CD4-positive, alpha-beta T cell treated with Interleukin-12 subunit alpha and Interleukin-12 subunit beta, for 1 hour (primary cell): ENCODE measurements at places on chromosomes 1 and 21.
A peak's percentile ranks its signal among the peaks of the same experiment; 100 is the strongest.

- DNase-seq, result no peak
These were observed 56.5 kb downstream of the WLS start for GRCh38 chr1:68175621-68176398.

- DNase-seq, result no peak
These were observed 167.7 kb downstream of the ACTL8 start for GRCh38 chr1:17922833-17923232.

- no peak for DNase-seq
These were observed 12.4 kb downstream of the C1orf116 start for GRCh38 chr1:207020065-207020708.

DNA sequence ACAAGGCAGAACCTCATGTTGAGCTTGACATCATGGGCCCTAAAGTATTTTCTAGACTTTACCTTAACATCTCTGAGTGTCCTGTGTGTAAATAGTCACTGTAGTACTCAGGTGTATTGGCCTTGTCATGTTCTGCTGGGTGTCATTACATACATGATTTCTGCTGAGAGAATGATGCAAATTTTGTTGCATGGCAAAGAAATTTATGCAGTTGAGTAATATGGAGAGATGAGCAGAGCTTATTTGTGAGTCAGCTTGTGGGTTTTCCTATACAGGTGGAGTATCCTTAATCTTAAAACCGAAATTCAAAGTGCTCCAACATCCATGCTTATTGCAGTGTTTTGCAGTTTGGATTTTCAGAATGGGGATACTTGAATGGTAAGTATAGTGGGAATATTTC lies 36.6 kb downstream of the RGL1 start:
- no peak for DNase-seq

DNA sequence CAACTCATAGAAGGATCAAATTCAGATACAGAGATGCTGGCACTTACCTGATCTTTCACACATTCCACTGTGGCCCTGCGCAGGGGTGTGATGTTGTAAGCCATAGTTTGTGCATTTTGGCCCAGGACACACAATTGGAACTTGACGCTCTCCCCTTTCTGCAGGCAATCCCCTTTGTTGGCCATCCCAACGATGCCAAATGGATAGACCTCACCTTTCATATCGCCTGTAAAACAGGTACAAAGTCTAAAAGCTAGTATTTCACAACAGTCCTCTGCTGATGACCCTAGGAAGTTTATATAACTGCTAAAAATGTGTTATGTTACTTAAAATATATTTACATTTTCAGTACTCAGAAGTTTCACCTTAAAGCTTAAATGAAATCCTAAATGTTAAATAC lies 3.9 kb upstream of the NRAS start:
- no peak for DNase-seq

- no peak for DNase-seq
These were observed 5.6 kb upstream of the DSCAM start for GRCh38 chr21:40852563-40852962.

DNA sequence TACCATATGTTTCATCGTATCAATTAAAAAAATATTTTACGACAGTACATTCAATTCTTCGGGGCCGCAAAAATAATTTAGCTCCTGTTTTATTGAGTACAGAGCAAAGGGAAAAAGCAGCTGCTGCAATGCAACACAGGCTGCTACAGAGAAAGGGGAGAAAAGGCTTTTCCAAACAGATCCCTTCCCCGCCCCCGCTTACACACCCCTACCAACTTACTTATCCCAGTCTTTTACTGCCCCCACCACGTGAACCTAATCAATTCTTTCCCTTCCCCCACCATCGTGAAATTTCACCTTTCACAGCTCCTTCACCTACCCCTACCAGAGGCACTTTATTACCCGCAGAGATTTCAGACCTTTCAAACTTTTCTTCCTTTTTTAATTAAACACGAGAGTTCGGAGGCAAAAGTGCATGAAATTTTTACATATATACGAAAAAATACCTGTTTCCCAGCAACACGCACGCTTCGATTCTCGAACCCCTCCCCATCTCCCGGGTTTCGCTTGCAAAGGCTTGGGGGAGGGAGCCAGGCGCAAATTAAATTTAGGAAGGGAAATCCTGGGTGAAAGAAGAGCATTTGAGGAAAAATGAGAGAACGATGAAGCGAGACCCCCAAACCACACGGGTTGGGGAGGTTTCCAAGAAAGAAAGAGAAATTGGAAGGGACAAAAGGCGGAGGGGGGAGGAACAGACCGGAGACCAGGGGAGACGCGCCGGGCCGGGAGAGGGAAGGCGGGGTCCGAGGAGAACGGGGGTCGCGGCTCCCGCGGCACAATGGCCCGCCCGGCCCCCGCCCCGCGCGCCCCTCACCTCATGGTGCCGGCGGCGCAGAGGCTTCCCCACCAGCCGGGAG lies 823 bp downstream of the ENAH start:
- DNase-seq, result no peak

DNA sequence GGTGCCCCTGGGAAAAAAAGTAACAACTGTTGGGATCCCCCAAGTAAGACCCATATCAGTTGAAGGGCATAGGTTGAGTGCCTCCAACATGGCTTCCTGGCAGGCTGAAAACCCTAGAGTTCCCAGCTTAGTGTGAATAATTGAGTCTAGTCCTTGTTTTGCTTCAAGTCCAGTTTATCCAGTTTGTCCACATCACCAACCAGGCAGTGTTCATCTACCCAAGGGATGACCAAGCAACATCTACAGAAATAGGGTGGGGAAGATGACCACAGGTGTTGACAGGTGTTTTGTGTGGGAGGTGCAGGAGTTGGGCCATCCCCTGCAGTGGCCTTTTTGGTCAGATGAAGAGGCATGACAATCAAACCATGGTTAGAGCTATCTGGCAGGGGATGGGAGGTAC lies 54.3 kb upstream of the ERO1B start:
- no peak for DNase-seq

DNA sequence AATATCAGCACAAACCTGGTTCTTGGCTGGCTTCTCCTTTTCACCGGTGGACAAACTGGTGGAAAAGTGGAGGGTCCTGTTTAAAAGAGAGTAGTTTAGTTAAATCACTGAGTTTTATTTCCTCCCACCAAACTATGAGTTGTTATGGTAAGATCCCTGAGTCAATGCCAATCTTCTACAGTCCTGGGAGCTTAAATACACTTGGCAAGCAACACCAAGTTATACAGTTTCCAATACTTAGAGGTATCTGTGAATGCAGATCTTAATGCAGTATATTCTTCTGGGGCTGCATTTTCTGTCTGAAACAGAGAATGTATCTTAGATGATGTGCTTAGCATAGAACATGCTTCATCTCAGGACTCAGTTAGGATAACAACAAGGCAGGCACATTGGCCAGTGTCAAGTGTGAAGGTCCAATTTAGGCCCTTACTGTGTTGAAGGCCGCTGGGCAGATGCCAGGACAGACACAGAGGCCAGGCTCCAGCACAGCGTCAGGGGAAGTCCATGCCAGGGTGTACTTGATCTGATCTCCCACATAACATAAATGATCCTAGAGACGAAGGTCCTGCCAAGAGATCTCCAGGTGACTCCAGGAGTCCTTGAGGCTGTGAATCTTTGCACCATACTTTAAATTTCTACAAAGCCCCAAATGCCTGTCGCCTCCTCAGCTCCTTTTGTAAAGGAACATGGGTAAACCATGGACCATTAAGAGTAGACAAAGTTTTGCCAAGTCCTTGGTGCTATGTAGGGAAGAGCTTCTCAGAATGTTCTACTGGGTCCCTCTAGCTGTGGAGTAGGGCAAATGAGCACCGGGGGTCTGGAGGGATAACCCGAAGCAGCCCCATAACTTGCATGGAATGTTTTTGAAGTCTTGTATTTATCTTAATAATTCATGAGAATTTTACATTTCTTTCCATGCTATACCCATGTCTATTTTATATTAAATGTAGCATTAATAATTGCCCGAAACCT lies 76.8 kb downstream of the KCNJ15 start:
- DNase-seq, result no peak

DNA sequence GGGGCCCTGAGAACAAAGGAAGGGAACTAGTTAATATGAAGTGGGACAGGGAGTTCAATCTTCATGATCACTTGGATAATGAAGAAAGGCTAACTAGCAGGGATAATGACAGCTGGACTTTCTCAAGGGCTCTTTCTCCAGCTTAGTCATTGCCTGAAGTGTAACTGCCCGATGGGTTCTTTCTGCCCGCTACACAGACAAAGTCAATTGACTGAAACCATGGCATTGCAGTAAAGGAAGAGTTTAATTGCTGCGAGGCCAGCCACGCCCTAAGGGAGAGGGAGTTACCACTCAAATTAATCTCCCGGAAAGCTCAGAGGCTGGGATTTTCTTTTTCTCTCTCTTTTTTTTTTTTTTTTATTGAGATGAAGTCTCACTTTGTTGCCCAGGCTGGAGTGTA lies 16.6 kb upstream of the SLC2A5 start:
- DNase-seq, result no peak

DNA sequence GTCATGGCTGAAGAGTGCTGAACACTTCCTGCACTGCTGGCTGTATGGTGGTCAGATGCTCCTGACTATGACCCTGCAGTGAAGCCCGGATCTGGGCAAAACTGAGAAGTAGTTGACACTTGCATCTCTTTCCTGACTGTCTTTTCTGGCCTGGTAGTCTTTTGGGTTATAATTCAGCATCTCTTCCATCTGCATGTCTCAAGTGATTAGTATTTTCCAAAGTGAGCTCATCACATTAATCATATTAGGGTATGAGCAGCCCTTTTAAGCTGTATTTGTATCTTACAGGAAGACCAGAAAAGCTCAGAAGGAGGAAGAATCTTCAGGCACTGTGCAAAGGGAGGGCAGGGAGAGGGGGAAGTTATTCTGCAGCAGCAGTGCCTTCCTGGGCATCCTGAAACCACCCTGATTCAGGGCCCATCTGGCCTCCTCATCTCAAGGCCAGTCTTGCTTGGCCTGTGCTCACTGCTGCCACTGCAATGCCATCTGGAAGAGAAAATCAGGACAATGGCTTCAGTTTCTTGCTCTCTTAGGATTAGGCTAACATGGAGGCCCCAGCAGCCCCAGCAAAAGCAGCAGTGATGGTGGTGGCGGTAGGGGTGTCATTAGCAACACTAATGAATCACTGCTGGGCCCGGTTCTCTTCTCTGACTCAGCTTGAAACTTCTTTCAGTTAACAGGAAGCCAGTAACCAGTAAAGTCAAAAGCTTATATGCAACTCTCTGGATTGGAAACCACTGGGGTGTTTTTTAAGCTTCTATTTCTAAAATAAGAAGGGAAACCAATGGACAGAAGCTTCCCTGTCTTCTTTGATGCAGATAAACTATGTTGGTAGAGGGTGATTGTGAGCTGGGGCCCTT lies 63.3 kb upstream of the WDR26 start:
- DNase-seq, result peak; percentile 37

DNA sequence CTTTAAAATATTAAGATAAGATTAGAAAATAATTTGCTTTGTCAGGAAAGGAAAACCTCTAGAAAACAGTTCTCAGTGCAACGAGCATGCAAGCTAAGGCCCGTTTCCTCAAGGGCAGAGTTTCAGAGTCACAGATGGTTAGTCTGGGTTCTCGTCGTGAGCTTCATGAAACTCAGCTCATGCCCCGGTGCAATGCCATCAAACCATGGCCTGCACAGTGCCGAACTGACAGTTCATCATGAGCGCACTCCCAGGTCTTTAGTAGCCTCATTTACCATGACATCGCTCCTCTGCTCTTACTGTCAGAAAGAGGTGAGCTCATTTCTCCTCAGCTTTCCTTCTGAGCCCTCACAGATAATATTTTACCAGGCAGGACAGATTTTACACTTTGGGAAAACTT lies 319.2 kb downstream of the NTNG1 start:
- no peak for DNase-seq

- DNase-seq, result no peak
These were observed 141.3 kb downstream of the ASTN1 start for GRCh38 chr1:177023249-177023648.

DNA sequence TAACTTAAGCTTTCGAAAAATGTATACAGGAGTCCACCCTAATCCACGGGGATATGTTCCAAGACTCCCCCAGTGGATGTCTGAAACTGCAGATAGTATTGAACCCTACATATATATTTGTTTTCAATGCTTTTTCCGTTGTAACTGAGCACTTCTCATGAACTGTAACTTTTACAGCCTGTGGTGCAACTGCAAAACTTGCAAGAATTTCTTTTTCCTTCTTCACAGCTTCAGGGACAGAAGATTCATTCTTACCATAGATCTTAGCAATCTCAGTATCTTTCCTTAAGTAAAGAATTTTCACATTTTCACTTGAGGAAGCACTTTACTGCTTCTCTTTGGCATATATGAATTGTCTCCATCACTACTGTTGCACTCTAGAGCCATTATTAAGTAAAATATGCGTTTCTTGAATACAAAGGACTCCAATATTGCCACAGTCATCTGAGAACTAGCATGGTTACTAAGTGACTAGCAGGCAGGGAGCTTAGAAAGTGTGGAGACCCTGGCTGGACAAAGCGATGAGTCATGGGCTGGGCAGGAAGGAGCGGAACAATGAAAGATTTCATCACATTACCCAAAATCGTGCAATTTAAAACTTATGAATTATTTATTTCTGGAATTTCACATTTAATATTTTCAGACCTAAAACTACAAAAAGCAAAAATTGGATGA lies 14.1 kb downstream of the DPYD start:
- no peak for DNase-seq

DNA sequence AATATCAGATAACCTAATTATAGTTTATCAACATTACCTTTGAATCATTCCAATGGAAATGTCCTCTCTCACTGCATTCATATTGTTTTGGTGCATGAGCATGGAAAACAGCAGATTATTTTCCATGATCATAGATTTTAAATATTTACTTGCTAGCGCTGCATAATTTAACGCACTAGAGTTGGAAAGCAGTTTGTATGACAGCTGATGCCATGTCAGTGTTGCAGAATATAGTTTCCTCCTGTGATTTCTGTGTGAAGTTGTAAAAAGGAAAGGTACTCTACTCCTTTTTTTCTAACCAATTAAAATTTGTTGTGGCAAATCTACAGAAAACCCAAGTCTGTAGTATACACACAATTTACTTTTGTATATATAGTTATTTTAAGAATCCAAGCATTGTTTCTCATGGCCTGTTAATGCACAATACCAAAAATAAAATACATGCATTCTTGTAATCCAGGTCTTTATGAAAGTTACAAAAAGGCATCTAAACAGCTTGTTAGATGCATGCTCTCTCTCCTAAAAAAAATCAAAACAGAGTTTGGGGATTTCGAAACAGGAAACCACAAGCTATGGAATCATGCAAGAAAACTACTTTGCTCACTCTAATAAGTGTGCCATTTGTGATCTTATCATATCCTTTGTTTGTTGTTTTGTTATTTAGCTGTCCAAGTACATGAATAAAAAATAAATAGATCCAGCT lies 1.9 kb upstream of the ATG4C start:
- no peak for DNase-seq
